Stimulated activated CD8-positive, alpha-beta memory T cell treated with anti-CD3 and anti-CD28 coated beads, Interleukin-4, amount 100 ng/mL, for 48 hours (primary cell): ENCODE measurements at places on chromosomes 13 and 19.

DNA sequence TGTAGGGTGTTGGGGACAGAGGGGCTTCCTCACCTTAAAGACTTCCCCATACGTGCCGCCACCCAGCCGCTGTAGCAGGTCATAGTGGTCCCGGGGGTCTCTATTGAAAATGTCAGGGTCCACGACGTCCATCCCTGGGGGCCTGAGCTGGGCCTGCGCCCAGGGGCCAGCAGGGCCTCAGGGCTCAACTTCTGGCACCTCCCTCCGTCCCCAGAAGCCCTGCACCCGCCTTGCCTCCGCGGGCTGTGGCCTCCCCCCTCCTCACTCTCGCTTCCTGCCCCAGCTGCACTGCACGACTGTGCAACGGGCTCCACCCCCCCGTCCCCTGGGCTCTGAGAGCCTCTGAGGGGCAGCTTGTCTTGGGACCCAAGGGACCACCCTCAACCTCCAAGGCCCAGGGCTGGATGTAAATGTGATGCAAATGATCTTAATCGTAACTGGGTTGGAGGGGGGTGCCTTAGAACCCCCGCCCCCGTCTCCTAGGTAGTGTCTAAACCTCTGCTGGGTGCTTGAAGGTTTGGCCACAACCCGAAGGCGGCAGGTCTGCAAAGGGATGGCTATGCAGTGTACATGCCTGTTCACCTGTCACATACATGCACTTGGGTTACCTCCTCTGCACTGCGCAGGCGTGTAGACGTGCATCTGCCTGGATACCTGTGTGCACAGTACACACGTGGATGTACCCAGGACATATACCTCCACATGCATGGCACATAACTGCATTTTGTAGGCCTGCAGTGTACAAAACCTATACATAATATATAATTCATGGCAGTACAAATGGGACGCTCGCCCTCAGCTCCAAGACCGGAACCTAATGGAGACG is at the start of gene MAP4K1:
Gene MAP4K1 (minus strand): TSS at position 190 of the 826 bp plus-strand sequence. CDS start 58 bp downstream, at position 132.
- DNase-seq = peak; percentile 80

GRCh38 chr13:24851546-24851945 is 87.6 kb downstream of the RNF17 start:
- no peak for DNase-seq

- DNase-seq = no peak
Observed at GRCh38 chr13:77449265-77449664, 86.2 kb upstream of the SCEL start.

DNA sequence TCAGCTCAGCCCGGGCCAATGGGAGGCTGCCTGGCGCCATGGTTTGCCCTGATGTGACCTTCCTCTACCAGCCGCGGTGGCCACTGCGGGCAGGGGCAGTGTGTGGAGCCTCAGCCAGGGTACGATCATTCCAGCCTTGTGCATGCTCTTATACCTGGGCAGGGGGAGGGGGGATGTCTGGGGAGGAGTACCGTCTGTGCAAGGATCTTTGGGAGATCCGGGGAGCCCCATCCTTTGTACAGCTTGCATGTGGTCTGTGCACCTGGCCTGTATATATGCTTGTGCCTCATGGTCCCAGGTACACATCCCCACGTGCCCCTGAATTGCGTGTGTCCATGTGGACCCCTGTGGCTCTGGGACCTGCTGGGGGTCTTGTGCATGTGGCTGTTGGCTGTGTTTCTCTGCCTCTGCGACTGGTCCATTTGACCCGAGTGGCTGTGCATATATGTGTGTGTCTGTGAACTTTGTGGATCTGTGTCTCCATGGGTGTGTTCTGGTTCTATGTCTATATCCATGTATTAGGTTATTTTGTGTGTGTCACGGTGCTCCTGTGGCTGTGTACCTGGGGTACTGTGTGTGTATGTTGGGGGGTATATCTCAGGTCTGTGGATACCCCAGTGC is 12.8 kb upstream of the NANOS3 start:
- DNase-seq = no peak

- DNase-seq = no peak
Observed at GRCh38 chr13:41696163-41697003, 239.0 kb downstream of the RGCC start.

GRCh38 chr19:44891016-44891882 is at the start of gene TOMM40:
Gene TOMM40 (plus strand): TSS chr19:44891254. CDS start chr19:44891416, 162 bp downstream.
- peak; percentile 50 for DNase-seq
